ENCODE measurements at places on chromosomes 1 and 21. TPM values are rescaled to one million over a fixed set of nuclear protein-coding genes. Genes with fewer than 3 reads are reported as not detected.

The LENEP gene
- total RNA-seq = 1.1 TPM

The ADGRB2 gene
- 2.0 TPM for total RNA-seq

The NUP210L gene
- total RNA-seq = 0.23 TPM

The AMY2A gene
- not detected for total RNA-seq

The IL24 gene
- not detected for total RNA-seq

The ANKRD45 gene
- not detected for total RNA-seq

The MNDA gene
- total RNA-seq = 0.50 TPM

DNA sequence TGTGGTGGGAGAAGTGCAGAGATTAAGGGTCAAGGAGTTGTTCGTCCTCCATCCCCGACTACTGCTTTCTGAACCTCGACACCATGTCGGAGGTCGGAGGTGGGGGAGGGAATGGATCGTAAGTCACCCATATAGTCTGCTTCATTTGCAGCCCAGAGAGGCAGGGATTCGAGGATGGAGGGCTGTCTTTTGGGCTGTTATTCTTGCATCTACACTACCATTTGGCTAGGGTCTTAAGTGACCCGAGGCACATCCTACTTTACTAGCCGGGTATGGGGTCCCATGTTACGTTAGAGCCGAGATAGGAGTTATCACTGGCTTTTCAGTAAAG lies 578 bp downstream of the USP21 start:
- DNase-seq = no peak

GRCh38 chr1:115301438-115302020 lies 36.5 kb downstream of the NGF start:
- no peak for DNase-seq

- DNase-seq = no peak
Measured at GRCh38 chr1:223076362-223076761, 66.7 kb downstream of the TLR5 start.

DNA sequence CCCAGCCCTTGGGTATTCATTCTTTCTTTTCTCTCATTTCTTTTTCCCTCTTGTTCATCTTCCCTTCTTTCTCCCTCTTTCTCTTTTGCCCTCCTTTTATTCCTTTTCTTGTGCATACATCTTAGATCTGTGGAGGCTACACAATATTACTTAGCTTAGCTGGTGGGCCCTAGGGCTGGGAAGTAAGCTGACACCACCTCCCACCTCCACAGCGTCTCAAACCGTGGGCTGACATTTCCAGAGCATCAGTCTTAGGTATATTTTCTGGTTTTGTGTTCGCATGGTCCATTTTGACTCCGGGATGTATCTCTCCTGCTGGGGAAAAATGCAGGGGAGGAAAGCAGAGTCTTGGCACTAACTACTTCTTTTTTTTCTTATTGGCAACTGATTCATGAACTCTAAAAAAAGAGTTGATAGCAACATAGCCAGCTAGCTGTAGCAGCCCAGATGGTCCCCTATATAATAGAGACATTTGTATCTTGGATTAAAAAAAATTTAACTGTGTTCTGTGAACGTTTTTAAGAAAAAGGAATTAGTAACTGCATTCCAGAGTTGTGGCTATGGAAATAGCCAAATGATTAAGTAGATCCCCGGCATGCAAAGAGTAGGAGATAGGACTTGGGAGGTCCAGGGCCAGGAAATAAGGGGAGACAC lies 15.5 kb downstream of the CNIH3 start:
- no peak for DNase-seq

GRCh38 chr1:209383422-209383821 lies 200.1 kb upstream of the CAMK1G start:
- DNase-seq = no peak

GRCh38 chr1:156194300-156194652 lies 372 bp downstream of the SLC25A44 start:
- no peak for DNase-seq

DNA sequence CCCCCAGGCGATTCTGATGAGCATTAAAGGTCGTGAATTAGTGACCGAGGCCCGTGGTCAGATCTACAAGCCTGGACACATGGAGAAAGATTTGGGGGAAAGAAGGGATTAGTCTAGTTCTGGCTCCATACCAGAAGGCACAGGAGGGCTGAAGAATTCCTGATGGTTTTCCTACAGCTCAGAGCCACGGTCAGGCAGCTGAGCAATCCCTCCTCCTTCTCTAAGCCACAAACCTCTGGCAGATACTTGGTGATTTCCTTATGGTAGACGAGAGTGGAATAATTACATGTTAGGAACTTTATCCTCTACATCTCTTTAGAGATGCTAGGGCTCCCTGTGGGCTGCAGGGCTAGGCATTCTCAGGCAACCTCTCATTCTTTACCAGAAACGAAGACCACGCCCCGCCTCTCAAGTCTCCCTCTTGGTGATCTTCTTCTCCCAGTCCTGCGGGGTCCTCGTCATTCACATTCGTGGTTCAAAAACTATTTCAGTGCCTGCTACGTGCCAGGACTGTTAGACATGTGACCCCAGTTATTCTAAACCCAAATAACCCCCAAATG lies 20.5 kb upstream of the ZBTB18 start:
- DNase-seq = no peak

GRCh38 chr1:235461954-235462353 lies 42.3 kb downstream of the B3GALNT2 start:
- no peak for DNase-seq

DNA sequence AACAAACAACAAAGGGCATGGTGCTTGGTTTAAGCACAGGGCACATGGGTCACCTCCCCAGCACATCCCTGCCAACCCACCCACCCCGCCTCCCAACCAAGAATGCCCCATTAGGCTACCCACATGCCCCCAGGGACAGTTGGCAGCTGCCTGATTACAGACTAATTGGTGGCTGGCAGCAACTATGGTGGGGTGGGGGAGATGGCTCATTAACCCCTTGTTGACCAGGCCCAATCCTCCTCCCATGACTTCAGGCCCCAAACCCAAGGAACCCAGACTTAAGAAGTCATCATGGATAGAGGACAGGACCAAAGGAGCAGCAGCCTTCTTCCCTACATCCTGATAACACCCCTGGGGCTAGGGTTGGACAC lies 1.3 kb downstream of the RIMS3 start:
- no peak for DNase-seq

DNA sequence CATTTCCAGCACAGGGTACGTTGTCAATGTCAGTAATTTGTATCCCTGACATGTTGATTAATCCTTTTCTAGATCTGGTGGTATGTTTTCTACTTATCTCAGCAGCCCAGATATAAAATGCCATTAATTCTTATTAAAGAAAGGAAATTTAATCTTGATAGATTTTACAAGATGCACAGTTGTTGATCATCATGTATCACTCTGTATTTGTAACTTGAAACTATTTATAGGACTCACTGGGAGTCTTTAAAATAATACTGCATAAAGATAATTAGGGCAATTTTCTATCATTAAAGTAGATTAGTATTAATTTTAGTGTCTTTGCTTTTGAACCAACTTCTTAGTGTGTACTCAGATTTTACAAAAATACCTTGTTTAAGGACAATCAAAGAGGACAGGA lies 84.9 kb downstream of the GREM2 start:
- DNase-seq = no peak

DNA sequence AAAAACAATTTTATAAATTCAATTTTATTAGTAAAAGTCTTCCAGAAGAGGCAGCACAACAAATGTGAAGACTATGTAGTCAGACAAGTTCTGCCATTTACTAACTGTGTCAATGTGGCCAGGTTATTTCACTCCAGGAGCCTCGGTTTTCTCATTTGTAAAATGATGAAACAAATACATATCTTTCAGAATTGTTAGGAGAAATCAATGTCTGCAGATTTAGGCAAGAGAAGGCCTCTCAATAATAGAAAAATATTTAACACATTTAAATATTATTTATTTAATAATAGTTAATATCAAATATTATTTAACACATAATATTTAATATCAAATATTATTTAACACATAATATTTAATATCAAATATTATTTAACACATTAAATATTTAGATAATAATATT lies 75.6 kb upstream of the PTGFR start:
- DNase-seq = no peak

DNA sequence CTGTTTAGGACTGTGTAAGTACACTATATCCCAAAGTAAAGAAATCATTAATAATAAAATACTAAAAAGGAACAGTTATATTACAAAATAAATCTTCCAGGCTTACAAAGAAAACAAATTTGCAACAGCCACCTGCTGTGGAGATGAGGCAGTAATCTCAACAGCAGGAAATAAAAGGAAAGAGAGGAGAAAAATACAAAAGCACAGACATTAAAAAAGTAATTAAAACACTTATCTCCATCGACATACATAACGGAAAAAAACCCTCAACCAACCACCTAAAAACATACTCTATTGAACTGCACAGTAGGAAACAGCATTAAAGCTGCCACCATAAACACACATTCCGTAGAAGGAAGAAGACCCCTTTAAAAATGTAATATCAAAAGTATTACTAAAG lies 317.6 kb downstream of the DPYD start:
- DNase-seq = no peak

DNA sequence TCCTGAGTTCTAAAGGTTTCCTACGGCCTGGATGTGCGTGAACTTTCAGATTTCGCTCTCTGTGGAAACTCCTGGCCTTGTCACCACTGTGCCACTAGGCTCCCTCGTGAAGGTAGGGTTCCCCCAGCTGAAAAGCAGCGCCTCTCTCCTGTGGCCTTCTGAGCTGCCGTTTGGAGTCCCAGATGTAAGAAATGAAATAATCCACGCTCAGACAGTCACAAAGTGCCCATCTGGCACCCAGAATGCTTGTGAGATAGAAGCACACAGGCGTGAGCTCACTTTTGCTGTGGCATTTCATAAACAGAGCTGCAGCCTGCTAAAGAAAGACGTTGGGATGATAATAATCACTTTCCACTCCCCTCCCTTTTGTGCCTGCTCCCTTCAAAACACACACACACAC lies 65.8 kb downstream of the LMO4 start:
- no peak for DNase-seq
